ENCODE measurements at places on chromosomes 5 and 9.

DNA sequence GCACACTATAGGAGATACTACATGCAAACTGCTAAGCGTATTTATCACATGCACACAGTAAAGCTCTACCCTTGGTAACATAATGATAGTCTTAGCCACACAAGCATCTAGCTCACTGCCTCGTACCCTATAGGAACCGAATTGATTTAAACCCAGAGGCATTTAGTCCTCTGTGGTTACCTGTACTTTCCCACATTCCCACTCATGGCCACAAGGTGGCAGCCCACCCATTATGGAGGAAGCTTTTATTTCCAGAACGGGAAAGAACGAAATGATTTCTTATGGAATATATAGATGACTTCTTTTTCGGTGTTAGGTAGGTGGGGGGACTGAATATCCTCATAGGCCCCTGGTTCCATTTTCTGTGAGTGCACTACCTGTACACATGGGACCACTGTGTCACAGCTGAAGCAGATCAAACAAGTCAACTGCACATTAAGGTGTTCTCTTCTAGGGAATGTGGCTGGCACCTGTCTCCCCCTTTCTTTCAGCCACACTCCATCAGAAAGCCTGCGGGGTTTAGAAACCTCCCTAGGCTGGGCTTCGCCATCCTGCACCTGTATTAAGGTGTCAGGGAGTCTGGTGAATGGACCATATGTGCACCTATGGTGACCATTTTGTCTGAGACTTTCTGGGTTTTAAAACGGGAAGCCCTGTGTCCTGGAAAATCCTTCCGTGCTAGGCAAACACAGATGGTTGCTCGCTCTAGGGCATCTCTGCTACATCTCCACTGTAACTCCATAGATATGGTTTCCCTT, 313.2 kb downstream of the SLIT3 start:
- H3K27ac ChIP-seq = no peak overlapping the region
- no peaks in the 10 kb centered on the region for H3K36me3 ChIP-seq
- no peak overlapping the region for H3K4me3 ChIP-seq
- H3K4me1 ChIP-seq = no peaks in the 10 kb centered on the region
- peak; percentile 45 for DNase-seq

DNA sequence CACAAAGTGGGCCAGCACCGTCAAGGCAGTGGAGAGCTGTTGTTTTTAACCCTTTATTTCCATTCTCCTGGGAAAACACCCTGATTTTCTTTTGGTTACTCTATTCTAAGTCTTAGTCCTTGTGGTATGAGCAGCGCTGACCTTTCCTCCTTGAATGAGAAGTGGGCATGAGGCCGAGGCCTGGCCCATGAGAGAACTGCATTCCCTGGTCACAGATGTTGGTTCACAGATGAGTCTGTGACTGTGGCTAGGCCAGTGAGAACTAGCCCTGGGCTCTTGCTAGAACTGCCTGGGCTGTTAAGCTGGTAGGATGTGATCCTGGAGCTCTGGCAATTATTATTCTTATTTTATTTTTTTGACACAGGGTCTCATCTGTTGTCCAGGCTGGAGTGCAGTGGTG, 71.7 kb upstream of the KLF9 start:
- H3K4me1 ChIP-seq = no peaks in the 10 kb centered on the region
- no peaks in the 10 kb centered on the region for H3K36me3 ChIP-seq
- no peak for DNase-seq
- no peaks in the 10 kb centered on the region for H3K27me3 ChIP-seq
- H3K4me3 ChIP-seq = no peak overlapping the region

DNA sequence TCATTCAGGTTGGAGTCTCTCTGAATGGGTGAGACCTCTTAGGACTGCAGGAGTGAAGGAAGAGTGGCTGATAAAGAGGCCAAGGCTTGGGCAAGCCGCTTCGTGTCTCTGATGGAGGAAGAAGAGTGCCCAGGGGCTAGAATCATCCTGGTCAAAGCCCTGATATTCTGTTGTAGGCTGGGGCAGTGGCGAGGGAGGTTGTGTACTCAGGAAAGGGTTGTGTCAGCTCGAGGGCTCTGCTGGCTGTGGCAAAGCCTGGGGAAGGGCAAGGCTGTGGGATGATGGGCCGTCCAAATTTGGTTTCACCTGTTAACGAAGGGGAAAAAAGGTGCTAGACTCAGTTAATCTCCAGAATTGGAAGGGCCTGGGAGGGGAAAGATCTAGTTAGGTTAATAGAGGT, 2.4 kb upstream of the TRMT10B start:
- no peak overlapping the region for H3K4me3 ChIP-seq
- H3K27ac ChIP-seq = no peak overlapping the region
- H3K4me1 ChIP-seq = peaks cover 22% of the 10 kb centered on the region
- peaks cover 5% of the 10 kb centered on the region for H3K36me3 ChIP-seq
- H3K27me3 ChIP-seq = no peaks in the 10 kb centered on the region

- no peaks in the 10 kb centered on the region for H3K27me3 ChIP-seq
- no peak overlapping the region for H3K27ac ChIP-seq
- H3K4me3 ChIP-seq = no peak overlapping the region
- no peaks in the 10 kb centered on the region for H3K4me1 ChIP-seq
- peaks cover 43% of the 10 kb centered on the region for H3K36me3 ChIP-seq
These were observed 53.9 kb downstream of the ERAP1 start for GRCh38 chr5:96753848-96754247.

- peaks cover 27% of the 10 kb centered on the region for H3K27me3 ChIP-seq
These were observed 5.9 kb upstream of the FRMD3 start for GRCh38 chr9:83544002-83544698.

DNA sequence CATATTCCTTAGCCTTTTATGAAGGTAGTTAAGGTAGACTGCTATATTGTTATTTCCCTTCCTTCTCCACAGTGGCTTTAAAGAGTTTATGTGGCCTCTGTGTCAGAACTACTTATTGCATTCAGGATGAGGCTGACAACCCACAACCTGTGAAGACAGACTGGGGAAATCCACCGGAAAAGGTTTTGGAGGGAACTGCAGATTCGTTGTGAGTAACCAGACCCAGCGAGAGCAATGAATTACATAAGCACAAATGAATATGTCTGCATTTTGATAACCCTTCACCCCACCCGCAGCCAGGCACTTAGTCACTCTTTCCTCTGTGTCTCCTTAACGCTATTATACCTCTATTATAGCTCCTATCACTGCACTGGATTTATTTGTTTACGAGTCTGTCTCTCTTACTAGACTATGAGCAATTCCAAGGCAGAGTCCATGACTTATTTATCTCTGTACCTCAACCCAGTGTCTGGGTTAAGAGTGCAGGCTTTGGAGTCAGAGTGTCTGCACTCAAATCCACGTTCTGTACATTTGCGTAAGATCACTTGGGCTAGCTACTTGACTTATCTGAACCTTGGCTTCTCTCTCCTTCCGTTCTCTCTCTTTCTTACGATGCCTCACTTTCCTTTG, 19.2 kb downstream of the KCTD16 start:
- H3K36me3 ChIP-seq = no peaks in the 10 kb centered on the region
- H3K27me3 ChIP-seq = peaks cover 8% of the 10 kb centered on the region

GRCh38 chr9:131776473-131776872, 36.6 kb upstream of the RAPGEF1 start:
- H3K27ac ChIP-seq = no peak overlapping the region
- no peaks in the 10 kb centered on the region for H3K36me3 ChIP-seq
- H3K4me3 ChIP-seq = no peak overlapping the region

GRCh38 chr5:119309326-119309725, 46.5 kb upstream of the TNFAIP8 start:
- H3K27ac ChIP-seq = peak overlapping the region; percentile 95
- peak overlapping the region; percentile 78 for H3K4me3 ChIP-seq
- H3K36me3 ChIP-seq = peaks cover 57% of the 10 kb centered on the region
- DNase-seq = no peak
- peaks cover 84% of the 10 kb centered on the region for H3K4me1 ChIP-seq
- no peaks in the 10 kb centered on the region for H3K27me3 ChIP-seq

DNA sequence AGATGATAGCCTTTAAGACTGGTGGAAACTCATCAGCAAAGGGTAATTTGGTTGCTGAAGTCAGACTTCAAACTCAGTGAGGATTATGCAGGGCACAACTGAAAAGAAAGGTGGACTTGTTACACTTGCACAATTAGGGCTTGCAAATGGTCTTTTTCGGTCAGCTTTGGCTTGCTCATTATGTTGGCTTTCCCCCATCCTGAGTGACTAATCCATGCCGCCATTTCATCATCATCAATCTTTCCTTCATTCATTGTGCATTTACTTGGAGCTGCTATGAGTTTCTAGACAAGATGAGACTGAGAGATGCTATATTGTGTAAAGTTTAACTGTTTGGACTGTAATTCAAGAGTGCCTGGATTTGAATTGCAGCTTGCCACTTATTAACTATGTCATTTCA, 134.8 kb upstream of the PPP1R2B start:
- H3K4me1 ChIP-seq = peaks cover 1% of the 10 kb centered on the region
- no peak for DNase-seq
- H3K36me3 ChIP-seq = no peaks in the 10 kb centered on the region
- H3K4me3 ChIP-seq = no peak overlapping the region
- no peak overlapping the region for H3K27ac ChIP-seq

DNA sequence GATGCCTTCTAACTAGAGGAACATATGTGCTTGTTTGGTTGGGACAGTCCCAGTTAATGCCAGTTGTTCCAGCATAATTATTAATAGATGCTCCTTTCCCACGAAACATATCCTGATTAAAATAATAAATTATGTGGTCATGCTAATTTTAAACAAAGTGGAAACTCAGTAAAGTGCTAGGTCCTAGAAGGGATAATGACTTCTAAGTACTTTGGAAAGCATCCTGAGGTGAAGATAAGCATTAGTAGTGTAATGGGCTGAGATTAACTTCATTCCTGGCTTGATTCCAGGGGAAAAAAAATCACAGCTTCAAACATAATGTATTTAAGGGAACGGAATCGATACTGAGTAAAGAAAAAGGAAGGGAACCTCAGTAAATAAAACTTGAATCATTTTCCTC, 213.7 kb upstream of the SNX2 start:
- no peak for DNase-seq
- H3K4me1 ChIP-seq = no peaks in the 10 kb centered on the region
- H3K4me3 ChIP-seq = no peak overlapping the region
- H3K27me3 ChIP-seq = no peaks in the 10 kb centered on the region
- no peak overlapping the region for H3K27ac ChIP-seq

DNA sequence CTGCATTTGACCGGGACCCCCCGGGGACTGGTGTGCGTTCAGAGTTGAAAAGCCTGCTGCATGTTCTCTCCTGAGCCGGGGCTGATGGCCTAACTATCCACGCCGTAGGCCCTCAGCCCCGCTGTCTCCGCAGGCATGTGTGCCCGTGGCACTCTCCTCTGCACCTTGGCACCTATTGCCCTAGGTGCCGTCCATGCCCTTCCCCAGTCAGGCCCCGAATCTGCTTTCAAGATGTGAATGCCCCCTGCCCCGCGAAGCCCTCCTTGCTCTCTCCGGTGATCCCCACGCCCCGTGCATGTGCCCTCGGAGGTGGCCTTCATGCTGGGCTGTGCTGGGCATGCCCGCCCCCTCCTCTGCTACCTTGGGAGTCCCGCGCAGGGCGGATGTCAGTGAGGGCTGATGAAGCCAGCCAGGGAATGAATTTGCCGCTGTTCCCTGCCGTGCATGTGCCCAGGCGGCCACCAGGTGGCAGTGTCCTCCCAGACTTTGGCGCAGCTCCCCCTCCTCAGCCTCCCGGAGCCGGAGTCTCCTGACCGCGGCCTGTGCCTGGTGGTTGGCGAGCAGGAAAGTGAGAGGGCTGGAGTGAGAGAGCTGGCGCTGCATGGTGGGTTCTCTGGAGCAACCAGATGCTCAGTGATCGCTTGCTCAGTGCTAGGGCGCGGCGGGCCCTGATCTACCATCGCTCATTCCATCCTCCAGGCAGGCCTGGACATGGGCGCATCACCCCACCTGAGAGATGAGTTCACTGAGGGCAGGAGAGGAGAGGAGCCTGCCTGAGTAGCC, 112.9 kb upstream of the LMX1B start:
- H3K36me3 ChIP-seq = no peaks in the 10 kb centered on the region
- peak; percentile 54 for DNase-seq
- H3K27ac ChIP-seq = no peak overlapping the region
- H3K4me1 ChIP-seq = peaks cover 2% of the 10 kb centered on the region

- H3K27ac ChIP-seq = peak overlapping the region; percentile 10
- peaks cover 14% of the 10 kb centered on the region for H3K36me3 ChIP-seq
- H3K27me3 ChIP-seq = no peaks in the 10 kb centered on the region
- no peak for DNase-seq
- no peak overlapping the region for H3K4me3 ChIP-seq
- H3K4me1 ChIP-seq = peaks cover 13% of the 10 kb centered on the region
These were observed 75.9 kb upstream of the RASGRF2 start for GRCh38 chr5:80884086-80884813.

DNA sequence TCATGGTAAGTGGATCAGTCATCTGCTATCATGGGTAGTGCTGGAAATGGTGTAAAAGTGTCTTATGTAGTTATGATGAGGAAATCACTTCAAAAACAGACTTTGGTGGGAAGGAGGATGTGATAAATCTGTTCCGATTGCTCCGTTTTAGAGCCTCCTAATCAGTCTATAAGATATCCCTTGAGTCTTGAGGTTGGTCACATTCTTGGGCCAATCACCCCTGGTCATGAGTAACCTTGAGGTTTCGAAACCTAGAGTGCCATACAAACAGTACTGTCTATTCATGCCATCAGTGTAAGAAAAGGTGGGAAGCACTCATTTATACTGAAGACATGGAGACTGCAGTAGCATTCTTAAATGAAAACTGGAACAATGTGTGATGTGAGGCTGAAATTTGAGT, 45.8 kb downstream of the LRRTM2 start:
- peaks cover 3% of the 10 kb centered on the region for H3K36me3 ChIP-seq
- H3K27me3 ChIP-seq = no peaks in the 10 kb centered on the region
- no peak for DNase-seq
- H3K4me1 ChIP-seq = peaks cover 9% of the 10 kb centered on the region
- H3K27ac ChIP-seq = no peak overlapping the region

DNA sequence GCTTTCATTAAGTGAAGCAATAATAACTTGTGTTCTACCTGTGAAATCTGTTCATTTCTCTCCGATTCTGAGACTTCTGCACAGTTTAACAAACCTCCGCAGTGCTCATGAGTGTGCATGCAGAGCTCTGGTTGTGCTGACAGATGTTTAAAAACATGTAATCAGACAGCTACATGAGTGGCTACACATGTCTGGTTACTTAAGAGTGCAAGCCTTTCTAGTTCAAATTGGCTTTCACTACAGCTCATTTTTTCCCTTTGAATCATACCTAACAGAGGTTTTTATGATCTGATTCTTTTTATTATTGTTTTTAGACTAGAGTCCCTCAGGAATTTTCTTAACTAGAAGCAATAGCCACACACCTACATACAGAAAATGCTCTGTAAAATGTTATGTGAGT, 310.2 kb downstream of the ARRDC3 start:
- H3K27ac ChIP-seq = no peak overlapping the region
- no peak for DNase-seq
- H3K4me3 ChIP-seq = no peak overlapping the region
- H3K4me1 ChIP-seq = no peaks in the 10 kb centered on the region

- no peak overlapping the region for H3K27ac ChIP-seq
- no peaks in the 10 kb centered on the region for H3K36me3 ChIP-seq
- H3K4me3 ChIP-seq = no peak overlapping the region
- H3K4me1 ChIP-seq = no peaks in the 10 kb centered on the region
These were observed 64.3 kb upstream of the RUFY1 start for GRCh38 chr5:179485845-179486575.

Measured in T-helper 2 cell treated with Interferon-gamma antibody and Interleukin-4, amounts not matched to agents 5 μg/mL and 100 μg/mL, for 36 hours (primary cell).